H9 (cell line): ENCODE measurements at places on chromosomes 7 and 10. TPM values are rescaled to one million over a fixed set of nuclear protein-coding genes. Genes with fewer than 3 reads are reported as not detected.

- no peak for DNase-seq
Measured at GRCh38 chr7:47651355-47652317, 69.7 kb upstream of the TNS3 start.

GRCh38 chr10:77571490-77571889 is 66.1 kb downstream of the KCNMA1 start:
- no peak for DNase-seq

DNA sequence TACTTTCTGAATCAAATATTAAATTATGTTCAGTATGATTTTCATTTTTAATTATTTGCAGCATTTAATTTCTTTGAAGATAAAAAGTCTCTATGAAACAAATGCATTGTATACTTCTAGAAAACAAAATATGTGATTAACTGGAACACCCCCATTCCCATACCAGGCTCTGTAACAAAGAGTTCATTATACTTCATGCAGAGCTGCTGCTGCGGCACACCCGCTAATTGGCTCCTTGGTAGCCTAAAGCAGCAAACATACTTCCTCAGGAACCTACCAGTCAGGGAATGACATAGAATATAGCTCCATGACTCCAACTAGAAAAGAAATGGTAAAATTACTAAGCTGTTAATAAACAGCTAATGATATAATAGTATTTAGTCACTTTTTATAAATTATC is 19.3 kb downstream of the RAB11FIP2 start:
- no peak for DNase-seq

- no peak for DNase-seq
Measured at GRCh38 chr7:120407010-120407409, 134.0 kb downstream of the KCND2 start.

GRCh38 chr10:69636626-69637605 is 6.9 kb downstream of the FAM241B start:
- DNase-seq = peak; percentile 72

DNA sequence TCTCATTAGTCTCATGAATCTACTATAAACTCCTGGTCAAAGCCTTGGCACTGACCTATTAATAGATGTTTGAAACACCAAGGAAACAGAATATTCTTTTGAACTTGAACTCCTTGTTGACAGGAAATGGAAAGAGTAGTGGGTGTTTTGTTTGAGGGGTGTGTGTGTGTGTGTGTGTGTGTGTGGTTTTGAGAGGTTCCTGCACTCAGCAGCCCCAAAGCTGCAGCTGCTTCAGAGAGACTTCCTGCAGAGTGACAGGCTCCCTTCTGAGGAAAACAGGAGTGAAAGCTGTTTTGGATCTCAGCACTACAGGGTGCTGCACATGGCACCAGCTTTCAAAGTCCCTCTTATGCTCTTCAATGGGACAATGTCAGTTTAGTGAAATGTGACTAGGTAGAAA is 546.5 kb upstream of the STEAP1 start:
- no peak for DNase-seq

DNA sequence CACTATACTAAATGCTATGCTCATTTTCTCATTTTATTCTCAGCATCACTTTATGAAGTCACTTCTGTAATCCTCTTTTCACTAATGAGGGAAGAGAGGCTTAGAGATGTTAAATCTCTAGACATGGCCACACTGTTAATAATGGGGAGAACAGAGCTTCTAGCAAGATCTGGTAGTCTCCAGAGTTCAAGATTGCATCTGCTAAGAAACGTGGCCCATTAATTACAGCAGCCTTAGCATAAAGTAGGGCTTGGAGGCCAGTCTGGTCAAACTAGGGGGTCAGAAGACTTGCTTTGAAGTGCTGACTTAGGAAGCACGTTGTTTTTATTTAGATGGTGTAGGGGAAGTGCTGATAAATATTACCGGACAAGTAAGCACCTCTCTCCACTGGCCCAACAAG is 29.3 kb downstream of the ARL4A start:
- DNase-seq = no peak

DNA sequence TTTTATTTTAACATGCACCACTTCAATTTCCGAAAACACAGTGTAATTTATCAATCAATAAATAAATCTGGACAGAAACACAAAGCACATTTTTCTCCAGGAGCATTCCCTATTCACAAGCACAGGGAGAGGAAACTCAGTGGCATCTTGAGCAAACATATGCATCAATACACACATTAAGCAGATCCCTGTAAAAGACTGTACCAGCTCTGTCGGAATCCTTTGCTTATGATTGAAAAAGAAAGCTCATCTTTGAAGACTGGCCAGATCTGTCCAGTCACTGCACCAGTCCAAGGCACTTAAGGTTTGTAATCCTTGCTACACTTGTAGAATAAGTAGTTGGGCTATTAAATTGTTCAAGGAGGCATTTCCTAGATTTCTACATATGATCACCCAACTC is 343.9 kb downstream of the BMPER start:
- DNase-seq = no peak

DNA sequence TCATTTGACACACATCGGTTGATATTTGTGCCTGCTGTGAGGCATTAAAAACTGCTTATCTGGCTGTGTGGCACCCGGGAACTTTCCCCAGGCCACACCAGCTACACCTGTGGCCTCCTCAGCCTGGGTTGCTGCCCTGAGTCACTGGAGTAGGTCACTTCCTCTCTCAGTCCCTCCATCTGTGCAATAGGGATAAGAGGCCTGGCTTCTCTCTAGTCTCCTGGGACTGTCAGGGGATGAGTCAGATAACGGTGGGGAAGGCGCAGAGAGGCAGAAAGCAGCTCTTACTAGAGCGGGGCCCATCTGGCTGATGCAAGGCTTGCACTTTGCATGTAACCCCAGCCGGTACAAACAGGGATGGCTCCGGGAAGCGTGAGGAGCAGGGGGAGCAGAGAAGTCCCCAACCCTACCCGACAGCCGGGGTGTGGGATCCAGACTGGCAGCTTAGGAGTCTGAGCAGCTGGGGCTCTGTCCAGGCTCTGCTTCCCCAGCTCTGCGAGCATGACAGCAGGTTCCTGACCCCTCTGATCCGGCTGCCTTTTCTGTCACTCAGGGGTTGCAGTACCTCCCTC is 34.0 kb downstream of the DNAJB12 start:
- DNase-seq = peak; percentile 87

GRCh38 chr7:38432080-38432479 is 158.6 kb upstream of the TARP start:
- no peak for DNase-seq

DNA sequence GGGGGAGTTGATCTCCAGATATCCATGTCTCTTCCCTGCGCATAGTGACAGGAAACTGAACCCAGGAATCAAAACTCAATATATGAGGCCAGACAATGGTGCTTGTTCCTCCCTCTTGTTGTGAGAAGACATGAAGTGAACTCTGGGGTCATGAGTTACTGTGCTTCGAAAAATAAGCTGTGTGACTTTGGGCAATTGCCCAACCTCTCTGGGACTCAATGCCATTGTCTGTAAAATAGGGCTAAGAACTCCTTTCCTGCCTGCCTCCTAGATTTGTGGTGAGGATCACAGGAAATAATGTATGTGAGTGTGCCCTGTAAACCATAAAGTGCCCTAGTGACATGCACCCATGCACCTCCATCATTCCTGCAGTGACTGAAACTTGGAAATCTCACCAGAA is 48.4 kb downstream of the SYPL1 start:
- no peak for DNase-seq

DNA sequence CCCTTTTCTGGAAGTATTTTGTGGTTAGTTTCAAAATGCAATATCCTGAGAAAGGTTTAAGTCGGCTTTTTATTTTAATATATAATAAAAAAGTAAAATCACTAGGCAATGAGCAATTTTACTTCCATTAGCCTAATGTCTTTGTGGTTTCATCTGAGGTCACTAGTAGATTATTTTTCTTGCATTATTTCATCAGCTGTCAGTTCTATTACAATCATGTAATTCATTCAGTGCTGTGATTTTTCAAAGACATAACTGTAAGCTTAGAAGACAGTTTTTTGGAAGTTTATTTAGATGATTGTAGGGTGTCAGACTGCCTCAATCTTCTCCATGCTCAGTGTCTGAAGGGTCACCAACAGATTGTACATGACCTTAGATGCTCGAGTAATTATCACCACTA is 568.0 kb upstream of the GALNT17 start:
- no peak for DNase-seq

DNA sequence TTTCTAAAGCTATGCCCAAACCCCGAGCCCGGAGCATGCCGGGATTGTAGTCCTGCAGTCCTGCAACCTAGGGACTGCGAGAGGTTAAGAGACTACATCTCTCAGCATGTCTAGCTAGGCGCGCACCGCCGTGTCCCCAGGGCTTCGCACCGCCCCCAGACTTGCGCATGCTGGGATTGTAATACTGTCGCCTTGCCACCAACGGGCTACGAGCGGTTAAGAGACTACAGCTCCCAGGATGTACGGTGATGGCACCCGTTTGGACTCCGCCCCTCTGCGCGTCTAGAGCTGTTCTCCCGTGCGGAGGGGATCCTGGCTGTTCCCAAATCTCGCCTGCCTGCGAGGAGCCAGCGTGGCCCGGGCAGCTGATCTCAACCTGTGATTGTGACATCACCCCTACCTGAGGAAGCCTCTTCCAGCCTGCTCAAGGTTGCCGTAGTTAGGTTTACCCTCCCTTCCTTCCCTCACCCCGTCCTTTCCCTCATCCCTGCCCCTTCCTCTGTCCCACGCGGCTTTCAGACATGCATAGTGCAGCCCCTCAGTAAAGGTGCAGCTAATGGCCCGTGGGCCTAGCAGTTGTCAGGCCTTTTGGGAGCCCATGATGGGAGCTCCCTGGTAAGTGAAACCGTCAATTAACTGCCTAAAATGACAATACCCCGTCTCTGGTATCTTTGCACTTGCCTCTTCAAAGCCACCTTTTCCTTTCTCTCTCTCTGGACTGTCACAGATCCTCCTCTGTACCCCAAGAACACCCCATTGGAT is 6.3 kb upstream of the ZNF736 start:
- DNase-seq = no peak

GRCh38 chr10:74917481-74918077 is 91.2 kb downstream of the KAT6B start:
- no peak for DNase-seq

DNA sequence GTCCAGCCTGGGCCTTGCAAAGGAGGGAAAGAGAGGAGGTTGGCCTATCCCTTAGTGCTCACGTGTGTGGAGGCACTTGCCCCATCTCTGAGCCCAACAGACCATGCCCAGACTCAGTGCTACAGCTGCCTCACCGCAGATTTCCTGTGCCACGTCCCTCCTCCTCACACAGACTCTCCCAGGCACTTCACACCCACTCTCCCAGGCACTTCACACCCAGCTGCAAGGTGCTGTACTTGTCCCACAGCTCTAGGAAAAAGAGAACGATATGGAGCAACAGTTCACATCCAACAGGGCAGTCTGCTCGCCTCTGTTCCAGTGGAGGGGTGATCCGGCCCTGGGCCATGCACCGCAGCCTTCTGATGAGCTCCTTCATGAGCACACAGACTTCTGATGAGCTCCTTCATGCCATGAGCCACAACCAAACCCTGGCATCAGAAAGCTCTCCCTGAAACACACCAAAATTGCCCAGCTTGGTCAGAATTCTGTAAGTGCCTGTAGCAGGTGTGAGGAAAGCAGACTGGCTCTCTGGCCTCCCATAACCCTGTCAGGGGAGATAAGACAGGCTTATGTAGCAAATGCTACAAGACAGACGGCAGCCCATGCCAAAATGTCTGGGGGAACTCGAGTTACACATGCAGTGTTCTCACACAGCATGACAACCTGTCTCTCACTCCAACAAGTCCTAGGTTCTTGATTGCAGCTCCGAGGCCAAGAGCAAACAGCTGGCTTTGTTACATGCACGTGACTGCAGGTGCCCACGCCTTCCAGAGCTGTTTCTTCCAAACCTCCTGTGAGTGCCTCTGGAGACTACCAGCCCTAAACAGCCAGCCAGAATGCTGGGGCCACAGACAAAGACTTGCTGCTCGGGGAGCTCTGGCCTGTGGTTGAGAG is 348.5 kb downstream of the GRID1 start:
- no peak for DNase-seq

GRCh38 chr7:124686543-124687171 is 78.9 kb downstream of the GPR37 start:
- no peak for DNase-seq

DNA sequence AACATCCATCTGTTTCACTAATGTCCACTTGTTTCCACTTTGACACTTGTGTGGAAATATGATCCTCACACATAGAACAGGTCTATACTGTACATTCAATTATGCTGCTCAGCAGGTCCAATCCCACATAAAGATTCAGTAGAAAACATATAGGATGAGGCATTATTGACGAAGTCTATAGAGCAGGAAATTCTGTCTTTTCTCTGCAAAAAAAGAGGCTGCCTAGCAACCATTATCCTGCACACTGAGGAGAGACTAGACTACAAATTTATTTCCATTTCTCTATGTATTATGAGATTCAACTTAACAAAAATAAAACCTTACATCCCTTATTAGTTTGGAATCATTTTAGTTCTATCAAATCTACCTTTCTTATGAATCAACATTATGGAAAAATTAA is 204.6 kb upstream of the POM121L12 start:
- DNase-seq = no peak

DNA sequence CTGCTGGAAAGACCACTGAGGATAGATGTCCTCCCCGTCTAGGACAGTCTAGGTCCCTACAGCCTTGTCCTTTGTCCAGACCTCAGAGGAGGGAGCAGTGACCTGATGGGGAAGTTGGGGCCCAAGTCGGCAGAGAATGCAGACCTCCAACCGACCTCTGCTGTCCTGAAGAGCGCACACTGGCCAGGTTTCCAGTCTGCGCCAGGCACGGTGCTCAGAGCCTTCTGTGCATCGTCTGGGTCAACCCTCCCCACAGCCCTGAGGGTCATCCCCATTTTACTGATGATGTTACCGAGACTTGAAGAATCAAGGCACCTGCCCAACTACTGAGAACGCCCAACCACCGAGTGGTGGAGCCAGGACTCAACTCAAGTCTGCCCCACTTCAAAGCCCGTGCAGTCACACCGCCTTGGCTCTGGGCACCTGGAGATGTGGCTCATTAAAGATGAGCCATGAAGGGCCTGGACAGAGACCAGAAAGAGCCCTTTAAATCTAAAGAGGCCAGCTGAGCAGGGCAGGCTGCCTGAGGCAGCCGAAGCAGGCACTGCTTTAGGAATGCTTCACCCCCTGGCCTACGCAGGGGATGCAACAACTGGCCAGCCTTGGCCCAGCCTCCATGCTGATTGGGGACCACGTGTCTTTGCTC is 4.4 kb downstream of the ITPRIP start:
- no peak for DNase-seq

The KMT2C gene
- 32.2 and 33.0 TPM in 2 replicates for total RNA-seq

The MET gene
- 5.0 and 5.5 TPM in 2 replicates for total RNA-seq

The UPK3BL2 gene
- total RNA-seq = 2.7 and 4.6 TPM in 2 replicates
